Stromal cell of bone marrow (primary cell): ENCODE measurements at places on chromosomes 1 and 21.

DNA sequence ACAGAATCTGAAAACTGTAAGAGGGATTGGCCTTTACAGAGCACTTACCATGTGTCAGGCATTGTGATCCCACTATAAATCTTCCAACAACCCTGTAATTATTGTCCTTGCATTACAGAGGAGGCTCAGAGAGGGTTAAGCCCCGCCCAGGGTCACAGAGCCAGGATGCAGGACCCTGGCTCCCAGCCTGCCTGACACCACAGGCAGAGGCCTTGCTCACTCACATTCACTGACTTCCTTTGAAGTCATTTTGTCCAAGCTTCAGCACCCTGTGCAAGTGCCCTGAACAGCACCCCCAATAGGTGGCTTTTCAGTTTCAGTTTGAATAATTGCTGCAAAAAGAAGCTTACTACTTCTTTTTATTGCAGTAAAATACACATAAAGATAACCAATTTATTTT, 256.8 kb upstream of the NFIA start:
- DNase-seq = no peak

DNA sequence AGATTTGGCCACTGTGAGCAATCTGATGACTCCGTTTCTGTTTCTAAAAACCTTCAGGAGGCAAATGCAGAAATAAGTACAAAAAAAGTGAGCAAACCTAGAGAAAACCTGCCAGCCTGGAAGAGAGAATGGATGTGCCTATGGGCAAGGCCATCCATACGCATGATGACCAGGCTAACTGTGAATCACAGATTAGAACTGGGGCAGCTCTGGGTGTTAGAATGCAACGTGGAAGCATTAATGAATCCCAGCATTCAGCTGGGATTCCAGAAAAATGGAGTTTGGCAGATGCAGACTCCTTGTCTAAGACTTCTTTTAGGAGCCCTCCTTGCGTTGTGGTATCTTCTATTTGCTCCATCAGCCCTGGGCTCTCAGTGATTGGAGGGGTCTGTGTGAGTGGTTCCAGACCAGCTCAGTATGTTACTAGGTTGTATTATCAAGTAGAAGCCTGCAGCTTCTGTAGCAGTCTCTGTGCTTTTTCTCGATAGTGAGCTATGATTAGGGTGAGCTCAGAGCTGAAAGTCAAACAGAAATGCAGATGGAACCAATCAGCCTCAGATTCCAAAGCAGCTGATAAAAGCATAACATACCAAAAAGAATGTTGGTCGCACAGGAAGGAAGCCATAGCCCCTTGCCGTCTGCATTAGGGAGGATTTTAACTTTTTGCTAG, 154.0 kb downstream of the PSMG1 start:
- DNase-seq = no peak

DNA sequence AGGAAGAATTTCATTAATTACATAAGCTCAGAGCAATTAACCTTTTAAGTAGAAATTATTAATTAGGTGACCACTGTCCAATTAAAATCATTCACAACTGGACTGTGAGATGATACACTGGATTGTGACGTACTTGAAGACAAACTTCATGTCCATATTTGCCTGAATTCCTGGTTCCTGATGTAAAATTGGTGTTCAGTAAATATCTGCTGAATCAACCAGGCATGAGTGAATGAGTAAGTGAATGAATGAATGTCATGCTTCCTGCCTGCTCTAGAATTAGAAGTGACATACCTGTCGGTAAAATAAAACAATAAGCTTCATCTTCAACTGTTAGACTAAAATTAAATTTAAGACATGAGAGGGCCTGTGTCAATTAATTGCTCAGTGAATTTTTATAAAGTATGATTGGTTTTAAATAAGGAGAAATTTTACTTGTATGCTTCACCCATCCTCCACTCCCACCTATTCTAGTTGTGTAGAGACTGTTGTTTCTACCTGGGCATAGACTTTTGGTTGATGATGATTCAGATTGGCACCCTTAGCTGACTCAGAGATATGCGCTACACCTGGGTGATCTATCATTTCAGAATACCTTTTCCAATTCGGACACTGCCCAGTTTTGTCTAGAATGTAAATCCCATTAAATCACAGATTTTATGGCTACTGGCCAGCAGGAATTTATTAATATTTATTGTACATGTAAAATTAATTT, 56.9 kb upstream of the PTGS2 start:
- no peak for DNase-seq

DNA sequence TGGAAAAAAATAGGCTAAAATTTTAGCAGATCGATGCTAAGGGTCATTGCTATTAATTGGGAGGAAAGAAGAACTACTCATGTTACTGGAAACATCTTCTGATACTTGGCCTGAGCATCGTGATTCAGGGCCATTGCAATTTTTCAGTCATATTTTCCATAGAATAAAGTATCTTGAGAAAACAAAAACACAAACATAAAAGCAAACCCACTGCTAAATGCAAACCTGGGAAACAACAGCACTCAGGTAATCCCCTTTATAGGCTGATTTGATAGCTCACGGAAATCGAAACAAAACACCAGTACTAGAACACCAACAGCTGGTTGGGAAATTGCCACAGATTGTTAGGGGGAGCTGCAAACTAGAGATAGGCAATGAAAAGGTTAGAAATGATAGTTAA, 172.9 kb upstream of the ESRRG start:
- DNase-seq = no peak

GRCh38 chr1:29415156-29415830, 179.0 kb downstream of the PTPRU start:
- no peak for DNase-seq

DNA sequence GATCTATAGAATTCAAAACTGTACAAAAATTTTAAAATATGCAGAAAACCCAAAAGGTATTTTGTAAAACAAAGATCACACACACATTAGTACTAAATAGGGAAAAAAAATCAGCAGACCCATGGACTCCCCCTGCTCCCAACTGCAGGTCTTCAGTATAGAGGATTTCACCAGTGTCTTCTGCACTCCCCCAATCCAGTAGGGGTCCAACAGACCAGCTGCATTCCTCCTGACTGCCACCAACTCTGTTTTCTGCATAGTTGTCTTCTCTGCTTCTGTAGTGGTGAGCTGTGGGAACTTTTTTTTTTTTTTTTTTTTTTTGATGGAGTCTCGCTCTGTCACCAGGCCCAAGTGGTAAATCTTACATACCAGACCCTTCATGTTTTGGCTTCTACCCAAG, 21.9 kb downstream of the CLCA2 start:
- no peak for DNase-seq

DNA sequence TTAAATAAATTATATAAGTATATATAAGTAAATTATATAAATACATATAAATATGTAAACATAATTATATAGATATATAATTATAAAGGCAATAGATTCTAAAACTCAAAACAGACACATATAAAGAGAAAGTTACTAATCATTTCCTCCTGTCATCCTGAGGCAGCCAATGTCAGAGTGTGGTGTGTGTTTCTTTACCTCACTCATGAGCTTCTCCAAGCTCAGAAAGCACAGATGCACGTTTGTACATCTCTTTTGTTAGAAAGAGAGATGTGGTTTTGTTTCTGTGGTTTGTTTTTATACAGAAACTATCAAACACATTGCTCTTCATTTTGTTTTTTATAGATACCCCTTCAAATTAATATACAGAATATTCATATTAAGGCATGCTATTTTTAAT, 594.8 kb downstream of the USP25 start:
- DNase-seq = no peak

DNA sequence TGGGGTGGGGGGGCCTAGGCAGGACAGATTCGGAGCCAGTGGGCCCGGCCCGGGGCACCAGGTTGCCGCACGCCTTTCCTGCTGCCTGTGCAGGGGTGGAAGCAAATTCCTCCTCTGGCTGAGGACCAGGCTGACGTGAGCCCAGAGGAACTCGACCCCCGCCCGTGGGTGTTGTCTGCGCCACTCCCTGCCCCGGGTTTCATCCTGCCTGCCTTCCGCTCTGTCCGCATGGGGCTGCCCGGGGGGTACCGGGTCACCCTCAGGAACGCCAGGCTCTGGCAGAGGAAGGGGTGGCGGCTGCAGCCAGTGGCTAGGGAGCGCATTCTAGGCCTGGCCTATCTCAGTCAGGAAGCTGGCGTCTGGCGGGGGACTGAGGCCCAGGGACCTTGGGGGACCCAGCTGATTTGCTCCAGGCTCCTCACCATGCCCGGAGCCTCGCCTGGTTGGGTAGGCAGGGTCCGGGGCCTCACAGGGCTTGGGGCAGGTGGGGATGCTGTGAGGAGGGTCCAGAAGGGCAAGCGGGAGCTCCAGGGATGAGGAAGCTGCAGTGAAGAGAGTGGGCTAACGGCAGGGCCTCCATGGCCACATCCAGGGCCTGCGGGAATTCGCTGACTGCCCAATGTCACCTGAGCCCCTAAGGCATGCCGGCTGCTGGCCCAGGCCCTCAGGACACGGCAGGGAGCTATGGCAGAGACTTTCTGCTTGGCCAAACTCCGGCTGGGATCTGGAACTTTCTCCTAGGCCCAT, 2.4 kb upstream of the IBA57 start:
- no peak for DNase-seq

DNA sequence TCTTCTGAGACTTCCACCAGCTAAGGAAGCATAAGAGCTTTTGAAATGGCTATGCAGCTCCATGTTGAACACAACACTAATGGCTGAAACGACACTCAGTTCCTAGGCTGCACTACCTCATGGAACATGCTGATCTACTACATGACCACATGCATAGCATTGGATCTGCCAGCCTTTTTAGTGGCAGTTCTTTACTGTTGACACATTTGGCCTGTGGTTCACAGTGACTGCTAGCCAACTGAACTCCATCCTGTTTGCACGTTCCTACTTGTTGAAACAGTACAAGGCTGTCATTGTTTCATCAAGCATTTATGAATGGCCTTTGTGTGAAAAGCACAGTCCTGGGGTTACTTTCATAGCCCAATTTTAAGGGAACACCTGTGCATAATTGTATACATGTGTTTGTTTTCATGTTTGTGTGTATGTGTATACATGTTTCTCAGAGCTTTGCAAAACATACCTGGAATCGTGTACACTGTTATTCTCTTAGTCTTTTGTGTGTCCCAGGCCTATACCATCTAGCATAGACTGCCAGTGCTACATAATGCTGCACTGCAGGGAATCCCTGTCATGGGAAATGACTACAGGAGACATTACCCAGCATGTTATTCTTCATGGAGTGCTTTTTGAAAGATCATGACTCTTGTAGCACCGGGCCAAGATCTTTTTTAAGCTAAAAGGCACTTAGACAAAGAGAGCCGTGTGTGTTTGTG, 179.6 kb upstream of the ESRRG start:
- DNase-seq = no peak

DNA sequence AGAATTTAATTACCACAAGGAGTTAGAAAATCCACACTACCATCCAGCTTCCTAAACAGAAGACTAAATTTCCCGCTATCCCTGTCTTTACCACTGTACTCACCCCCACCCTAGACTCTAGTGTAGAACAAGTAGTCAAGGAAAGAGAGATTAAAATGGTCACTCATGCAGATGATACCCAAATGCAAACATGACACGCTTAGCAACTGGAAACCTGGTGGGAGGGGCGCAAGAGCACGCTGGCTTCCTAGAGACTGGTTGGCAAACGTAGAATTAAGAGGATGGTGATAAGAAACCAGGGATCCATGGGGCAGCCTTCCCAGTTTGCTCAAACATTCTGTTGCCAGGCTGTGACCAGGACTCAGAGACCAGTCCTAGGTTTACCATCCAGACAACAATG, 9.9 kb upstream of the LDLRAD1 start:
- DNase-seq = no peak

- no peak for DNase-seq
These were observed 19.0 kb upstream of the SUMO3 start for GRCh38 chr21:44836666-44837471.

- DNase-seq = no peak
These were observed 48.3 kb downstream of the SLC22A15 start for GRCh38 chr1:116024626-116025025.

GRCh38 chr21:38861056-38861455, 55.3 kb downstream of the ETS2 start:
- DNase-seq = no peak

- no peak for DNase-seq
These were observed 215.4 kb downstream of the TOMM20 start for GRCh38 chr1:234913278-234913649.

DNA sequence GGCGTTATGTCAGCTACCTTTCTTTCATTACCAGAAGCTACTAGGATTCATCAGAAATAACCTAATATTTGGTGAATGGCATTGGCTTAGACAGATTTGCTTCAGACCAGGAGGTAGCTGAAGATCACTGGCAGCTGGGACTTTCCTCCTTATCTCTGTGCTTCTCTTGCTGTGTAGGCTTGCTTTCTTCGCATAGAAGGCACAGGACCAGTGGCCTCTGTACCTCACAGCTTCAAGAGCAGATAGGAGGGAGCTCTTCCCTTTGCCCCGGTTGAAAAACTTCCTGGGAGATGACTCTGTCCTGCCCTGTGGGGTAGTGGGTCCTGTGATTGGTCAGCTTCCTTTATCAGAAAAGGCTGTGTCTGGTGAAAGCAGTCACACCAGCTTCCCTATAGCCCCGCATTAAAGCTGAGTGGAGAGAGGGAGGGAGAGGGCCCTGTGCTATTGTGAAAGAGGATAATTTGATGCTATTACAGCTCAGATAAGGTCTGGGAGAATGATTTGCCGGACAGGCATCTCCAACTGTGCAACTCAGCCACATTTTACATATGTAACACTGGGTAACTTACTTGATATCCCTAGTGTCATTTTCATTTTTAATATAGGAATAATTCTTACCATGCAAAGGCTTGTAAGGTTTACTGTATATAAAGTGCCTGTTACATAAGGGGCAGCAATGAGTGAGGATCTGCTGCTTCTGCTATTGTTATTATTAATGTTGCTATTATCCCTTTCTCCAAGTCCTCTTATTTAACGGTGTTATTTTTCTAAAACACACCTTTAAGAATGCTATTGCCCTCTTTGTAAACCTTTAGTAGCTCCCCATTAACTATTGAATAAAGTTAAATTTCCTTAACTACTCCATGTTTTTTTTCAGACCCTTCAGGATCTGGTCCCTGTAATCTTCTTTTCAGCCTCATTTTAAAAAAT, 31.6 kb downstream of the OSBPL9 start:
- DNase-seq = peak; percentile 38

GRCh38 chr1:226762055-226762454, 23.0 kb upstream of the ITPKB start:
- DNase-seq = no peak

DNA sequence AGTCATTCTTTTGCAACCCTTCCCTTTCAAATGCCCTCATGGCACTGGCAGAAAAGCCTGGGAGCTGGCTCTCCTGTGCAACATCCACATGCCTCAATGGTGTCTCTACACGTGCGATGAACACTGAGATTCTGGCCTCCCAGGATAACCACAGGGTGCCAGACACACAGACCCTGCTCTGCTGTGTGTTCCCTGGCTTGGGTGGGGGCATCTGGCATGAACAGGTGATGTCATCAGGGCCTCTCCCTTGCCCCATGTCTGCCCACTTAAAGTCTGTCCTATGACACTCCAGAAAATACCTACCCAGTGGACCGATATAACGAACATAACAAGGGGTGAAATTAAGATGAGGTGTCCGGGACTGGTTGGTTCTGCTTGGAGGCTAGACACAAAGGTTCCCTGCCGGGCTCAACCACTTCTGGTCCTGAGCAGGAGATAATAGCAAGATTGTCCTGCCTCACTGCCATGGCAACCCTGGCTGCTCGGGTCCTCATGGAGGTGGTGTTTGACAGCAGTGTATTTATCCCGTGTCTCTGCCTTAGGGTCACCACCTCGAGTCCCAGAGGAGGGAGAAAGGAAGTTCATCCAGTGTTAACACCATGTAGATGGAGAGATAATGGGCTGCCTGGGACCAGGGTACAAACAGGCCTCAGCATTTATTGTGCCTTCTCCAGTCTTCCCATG, 19.3 kb downstream of the INSRR start:
- no peak for DNase-seq
